Stimulated activated CD8-positive, alpha-beta memory T cell treated with anti-CD3 and anti-CD28 coated beads, Interleukin-4, amount 100 ng/mL, for 1 hour (primary cell): ENCODE measurements at places on chromosomes 12 and 14.

GRCh38 chr12:89162589-89163261 lies 189.6 kb downstream of the DUSP6 start:
- DNase-seq, result no peak

DNA sequence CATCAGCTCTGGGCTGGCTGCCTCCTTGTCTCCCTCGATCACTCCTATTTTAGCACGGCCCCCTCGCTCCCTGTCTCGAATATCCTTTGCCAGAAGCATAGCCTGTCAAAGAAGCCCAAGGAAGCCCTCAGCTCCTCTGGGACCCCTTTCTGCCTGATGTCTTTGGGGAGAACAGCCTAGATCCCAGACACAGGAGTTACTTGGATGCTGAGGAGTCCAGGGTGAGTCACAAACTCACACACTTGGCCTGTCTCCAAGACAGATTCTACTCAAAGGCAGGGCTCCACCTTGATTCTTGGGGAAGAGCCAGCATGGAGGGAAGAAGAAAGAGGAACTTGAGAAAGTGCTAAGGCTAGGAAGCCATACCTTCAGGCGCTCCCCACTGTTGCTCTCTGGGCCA lies 8.1 kb downstream of the AVIL start:
- DNase-seq, result no peak

GRCh38 chr12:88132392-88132791 lies 9.5 kb downstream of the CEP290 start:
- no peak for DNase-seq

DNA sequence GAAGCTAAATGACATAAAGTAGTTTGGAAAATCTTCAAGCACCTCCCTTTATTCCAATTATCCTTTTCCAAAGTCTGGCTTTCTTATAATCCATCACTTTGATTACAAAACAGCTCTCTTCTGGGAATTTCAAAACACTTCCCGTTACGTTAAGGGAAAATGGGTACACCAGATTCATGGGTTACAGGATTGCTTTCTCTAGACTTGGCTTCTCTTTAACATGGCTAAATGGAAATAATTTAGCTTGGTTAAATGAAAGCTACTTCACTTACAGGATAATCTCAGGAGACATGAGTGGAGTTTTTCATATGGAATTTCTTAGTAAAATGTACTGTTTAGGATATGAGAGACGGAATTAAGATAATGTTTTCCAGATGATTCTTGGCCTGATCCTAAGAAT lies 14.7 kb downstream of the GSTZ1 start:
- DNase-seq, result no peak

DNA sequence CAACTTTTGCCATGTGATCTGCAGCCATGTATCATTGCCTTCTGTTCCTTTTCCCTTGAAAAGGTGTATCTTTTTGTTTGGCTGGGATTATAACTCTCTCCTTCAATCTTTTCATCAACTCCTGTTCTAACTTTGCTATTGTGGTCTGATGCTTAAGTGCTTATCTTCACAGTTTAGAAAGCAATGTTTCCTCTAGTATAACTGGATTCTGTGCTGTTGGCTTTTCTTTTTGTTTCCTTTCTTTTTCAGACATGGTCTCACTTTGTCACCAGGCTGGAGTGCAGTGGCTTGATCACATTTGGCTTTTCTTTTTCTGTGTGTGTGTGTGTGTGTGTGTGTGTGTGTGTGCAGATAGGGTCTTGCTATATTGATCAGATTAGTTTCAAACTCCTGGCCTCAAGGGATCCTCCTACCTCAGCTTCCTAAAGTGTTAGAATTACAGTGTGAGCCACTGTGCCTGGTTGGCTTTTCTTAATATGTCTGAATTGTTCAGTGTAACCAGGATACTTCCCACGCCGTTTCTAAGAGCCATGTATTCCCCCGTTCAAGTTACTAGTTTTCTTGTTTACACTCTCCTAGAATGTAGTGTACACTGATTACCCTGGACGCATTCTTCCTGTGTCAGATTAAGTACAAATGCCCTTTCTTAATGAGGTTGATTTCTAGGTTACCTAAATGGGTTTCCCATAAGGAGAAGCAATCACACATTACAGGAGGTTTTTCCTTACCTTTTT lies 35.5 kb downstream of the JAG2 start:
- no peak for DNase-seq

DNA sequence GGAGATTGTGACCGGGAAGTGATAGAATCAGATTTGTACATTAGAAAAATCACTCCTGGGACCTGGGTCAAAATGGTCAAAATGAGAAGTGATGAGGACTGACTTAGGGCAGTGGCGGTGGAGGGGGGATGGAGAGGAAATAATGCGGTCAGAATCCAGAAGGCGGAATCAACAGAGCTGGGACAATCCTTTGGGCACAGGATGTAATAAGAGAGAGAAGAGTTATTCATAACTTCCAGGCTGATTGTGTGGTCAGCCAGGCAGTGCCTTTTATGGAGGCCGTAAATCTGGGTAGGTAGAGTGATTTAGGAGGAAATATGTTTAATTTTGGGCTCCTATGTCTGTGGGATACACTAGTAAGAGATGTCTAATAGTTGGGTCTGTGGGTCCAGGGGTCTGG lies 21.6 kb downstream of the FBXL14 start:
- DNase-seq, result no peak

DNA sequence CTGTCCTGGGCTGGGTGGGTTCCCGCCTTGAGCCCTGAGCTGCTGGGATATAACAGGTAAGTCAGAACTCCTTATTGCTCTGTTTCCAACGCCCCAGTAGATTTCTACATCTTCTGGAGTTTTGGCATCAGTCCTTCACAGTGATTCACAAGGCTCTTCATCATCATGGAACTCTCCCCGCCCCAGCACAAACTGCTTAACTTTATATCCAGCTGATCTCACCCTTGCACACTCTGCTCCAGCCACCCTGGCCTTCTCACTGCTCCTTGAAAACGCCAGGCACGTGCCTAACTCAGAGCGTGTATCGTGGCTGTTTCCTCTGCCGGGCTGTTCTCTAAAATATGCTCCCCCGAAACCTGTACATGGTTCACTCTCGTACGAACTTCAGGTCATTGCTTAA lies 264.9 kb downstream of the NOVA1 start:
- DNase-seq, result no peak

GRCh38 chr12:54017027-54017788 lies 8.4 kb downstream of the HOXC8 start:
- DNase-seq, result no peak

- DNase-seq, result no peak
These were observed 127.8 kb downstream of the DAAM1 start for GRCh38 chr14:59316151-59316830.

DNA sequence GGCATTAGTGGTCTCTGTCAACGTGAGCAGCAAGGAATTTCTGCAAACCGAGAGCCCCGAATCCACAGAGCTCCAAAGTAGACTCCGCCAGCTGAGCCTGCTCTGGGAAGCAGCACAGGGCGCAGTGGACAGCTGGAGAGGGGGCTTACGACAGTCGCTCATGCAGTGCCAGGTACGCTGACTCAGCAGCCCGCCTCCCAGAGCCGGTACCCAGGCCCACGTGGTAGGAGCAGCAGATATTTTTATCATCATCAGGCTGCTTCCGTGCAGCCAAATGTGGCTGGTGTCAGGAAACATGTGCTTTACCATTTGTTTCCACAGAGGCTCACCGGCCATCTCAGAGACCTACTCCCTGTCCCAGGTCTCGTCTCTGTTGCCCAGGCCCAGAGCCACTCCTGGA lies 73.7 kb downstream of the ESR2 start:
- DNase-seq, result no peak

- DNase-seq, result no peak
These were observed 83.8 kb downstream of the SLC38A6 start for GRCh38 chr14:61064856-61065255.

DNA sequence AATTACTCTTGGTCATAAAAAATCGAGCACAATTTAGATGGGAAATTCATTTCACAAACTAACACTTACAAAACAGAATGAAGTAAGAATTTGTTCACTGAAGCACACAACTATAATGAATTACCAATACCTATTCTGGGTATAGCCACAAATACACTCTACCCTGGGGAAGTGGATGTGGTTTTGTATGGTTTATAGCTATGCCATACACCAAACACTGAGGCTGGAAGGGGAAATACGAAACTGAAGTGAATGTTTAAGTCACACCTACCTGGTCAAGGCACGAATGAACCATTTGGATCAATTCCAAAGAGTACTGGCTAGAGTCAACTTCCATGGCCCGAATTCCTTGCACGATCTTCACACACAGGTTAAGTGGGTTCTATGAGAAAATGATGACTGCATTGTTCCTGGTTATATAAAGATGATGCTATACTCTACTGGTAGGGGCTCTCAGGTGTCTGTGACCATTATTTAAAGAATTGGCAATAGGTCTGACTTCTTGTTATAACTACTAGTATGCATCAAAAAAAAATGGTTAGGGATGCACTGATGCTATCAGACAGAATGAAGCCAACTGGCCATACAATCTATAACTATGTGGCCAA lies 12.8 kb downstream of the NEK9 start:
- DNase-seq, result no peak

DNA sequence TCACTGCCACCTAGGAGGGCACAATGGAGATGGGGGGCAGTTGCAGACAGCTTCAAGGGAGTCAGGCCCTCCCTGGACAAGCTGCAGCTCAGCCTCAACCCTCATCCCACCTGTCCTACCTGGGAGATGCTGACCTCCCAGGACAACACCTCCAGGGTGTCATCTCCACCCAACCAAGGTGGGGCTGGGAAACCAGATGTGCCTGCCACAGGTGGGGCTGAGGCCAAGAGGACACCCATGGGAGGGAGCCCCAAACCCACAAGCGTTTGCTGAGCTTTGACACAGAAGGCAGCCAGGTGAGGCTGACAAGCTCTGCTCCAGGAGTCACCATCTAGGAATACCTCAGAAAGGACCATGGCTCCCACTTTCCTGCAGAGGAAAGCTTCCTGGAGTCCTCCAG lies 31.5 kb downstream of the ZFP36L1 start:
- no peak for DNase-seq

DNA sequence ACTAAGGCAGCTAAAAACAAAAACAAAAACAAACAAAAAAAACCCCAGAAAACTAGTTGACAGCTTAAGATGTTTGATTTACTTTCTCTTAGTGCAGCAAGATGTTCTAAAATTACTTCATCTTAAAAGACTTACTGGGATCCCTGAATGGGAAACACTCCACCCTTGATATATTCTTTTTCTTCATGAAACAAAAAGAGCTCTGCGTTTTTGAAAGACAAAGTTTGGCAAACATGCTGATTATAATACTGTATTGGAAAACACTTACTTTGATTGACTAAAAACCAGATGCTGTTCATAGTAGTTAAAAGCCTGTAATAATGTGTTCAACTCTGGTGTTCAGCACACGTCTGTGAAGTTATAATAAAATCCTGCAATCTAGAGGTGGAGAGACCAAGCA lies 136.8 kb downstream of the SRGAP1 start:
- no peak for DNase-seq

DNA sequence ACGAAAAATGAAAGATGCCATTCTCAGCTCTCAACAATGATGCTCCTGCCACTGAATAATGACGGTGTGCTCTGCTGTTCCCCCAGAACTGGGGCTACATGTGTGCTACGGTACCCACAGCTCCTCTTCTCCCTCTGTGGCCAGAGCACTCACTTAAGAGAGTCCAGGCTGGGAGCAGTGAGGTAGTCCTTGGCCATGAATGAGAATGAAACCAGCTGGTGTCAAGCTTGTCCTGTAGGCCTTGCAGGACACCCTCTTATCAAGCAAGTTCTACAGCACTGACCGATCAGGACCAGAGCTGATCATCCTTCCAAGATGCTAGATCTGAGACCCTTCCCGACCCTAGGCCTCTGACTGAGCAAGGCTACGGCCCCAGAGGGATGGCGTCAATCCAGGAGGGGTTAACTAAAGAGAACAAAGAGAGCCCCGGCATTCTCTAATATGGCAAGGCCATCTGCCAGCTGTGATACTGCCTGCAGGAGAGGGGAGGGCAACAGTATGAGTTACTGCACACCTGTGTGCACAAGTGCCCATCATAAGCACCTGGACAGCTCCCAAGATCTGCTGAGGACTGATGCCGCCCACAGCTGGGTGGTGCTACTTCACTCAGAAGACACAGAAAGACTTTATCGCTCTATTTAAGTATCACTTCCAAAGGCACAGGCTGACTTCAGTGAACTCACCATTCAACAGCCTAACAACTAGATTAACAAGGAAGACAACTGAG lies 30.5 kb downstream of the APPL2 start:
- no peak for DNase-seq

- DNase-seq, result no peak
These were observed 21.4 kb downstream of the SYNE3 start for GRCh38 chr14:95495076-95495475.

- DNase-seq, result no peak
These were observed 6.9 kb upstream of the TSPAN8 start for GRCh38 chr12:71164568-71165197.

- no peak for DNase-seq
These were observed 206.8 kb upstream of the BCL2L14 start for GRCh38 chr12:11863988-11864387.

- no peak for DNase-seq
These were observed 9.9 kb downstream of the STAB2 start for GRCh38 chr12:103596981-103597380.

DNA sequence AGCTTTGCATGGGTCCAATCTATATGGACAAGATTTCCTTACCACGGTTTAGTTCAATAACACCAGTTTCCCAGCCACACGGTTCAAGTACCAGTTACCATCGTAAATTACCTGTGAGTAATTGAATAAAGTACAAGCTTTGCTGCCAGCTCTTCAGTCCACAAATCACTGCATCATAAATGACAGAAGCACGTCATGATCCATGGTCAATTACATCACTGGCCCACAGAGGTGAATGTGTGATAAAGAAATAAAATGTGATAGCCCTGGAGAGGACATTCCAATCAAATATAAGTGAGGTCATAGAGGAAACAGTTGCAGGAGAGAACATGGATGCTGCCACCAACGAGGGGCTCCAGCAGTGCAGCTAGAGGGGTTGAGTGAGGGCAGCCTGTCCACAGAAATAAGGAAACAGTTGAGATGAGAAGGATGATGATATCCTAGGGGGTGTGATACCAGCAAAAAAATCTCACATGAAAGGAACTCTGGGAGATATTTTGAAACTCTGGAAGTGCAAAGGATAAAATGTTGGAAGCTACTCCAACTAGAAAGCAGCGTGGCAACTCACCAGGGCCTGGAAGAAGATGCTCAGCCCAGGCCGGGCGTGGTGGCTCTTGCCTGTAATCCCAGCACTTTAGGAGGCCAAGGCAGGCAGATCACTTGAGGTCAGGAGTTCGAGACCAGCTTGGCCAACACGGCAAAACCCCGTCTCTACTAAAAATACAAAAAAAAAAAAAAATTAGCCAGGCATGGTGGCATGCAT lies 5.8 kb upstream of the DYNC1H1 start:
- DNase-seq, result no peak

DNA sequence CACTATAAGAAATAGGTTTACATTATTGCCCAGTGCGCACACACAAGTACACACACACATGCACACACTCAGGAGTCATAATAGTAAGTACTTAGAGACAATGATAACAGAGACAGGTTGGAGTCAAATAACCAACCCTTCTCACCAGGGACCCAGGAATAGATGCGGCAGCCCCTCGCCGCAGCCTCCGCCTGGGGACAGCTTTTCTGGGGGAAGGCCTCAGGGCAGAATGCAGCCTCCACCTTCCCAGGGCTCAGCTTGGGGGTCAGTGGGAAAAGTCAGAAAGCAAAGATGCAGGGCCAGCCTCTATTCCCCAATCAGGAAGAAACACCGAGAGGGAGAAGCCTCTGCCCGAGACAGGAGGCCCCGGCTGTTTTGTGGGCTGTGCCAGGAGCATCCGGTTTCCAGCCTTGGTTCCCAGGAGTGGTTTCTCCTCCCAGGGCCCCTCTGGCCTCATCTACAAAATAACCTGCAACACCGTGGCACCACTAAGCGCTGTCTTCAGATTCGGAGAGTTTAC lies 23.4 kb upstream of the EIF5 start:
- no peak for DNase-seq
